ENCODE measurements at places on chromosomes 6 and 20.

- DNase-seq: no peak
These were observed 233.0 kb downstream of the GMPR start for GRCh38 chr6:16471222-16471909.

DNA sequence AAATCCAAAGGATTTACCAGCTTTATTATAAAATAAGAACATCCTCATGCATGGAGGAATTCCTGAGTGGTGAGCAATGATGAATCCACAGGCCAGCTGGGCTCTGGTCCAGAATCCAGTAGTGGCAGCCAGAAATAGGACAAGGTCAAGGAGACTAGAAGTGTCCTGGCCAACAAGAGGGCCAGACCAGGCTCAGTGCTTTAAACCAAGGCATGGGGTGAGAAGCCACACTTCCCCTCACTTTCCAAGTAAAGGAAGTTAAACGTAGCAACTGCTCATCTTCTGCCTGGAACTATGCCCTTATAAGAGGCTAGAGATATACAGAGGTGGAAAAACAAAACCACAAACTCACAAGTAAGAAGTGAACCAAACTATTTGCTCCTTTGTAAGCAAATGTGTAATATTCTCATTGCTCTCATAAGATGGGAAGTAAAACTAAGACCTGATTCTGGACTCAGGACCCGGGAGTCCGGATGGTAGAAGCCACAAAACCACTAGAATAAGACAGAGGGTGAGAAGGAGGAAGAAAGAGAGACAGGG, 253.2 kb downstream of the UST start:
- DNase-seq: no peak

GRCh38 chr6:14488180-14488579, 370.6 kb downstream of the CD83 start:
- no peak for DNase-seq

- DNase-seq: no peak
These were observed 47.1 kb downstream of the SNAI1 start for GRCh38 chr20:50029697-50030461.

DNA sequence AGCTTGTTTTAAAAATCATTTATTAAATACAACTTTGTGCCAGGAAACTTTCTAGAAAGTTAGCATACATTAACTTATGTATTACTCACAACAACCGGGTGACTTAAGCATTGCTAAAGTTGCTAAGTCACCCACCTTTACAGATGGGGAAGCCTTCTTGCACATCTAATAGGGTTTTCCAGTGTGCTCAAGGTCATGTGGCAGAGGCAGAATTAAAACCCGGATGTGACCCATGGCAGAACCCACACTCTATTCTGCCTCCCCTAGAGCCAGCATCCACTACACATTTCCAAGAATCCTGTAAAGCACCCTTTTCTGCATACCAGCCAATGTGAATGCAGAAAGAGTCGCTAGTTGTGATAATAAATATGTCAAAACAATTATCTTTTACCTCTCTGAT, 13.4 kb downstream of the LINC00237 start:
- DNase-seq: no peak

DNA sequence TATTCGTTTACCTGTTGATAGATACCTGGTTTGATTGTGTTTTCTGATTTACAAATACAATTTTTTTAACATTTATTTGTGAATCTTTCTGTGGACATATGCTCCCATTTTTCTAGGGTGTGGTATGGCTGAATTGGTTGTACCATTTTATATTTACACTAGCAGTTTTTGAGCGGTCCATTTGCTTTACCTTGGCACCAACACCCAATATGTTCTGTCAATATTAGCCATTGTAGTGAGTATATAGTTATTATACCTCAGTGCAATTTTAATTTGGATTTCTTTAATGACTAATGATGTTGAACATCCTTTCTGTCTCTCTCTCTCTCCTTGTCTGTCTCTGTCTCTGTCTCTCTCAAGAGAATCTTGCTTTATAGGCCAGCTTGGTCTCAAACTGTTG, 278.5 kb downstream of the CDKAL1 start:
- no peak for DNase-seq

DNA sequence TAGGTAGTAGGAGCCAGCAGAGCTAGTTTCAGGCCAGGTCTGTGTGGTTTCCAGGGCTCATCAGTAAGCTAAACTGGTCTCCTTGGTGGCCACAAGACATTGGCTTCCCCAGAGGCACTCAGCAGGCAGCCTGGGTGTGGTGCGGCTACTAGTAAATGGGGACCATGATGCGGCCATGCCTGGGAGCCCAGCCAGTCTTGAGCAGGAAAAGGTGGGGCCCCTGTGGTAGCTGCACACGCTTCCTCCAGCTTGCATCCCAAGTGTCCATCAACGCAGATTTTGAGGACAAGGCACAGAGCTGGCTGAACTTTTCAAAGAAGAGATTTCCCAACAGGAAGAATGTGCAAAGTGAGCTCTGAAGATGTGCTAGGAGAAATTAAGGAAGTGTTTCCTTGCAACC, 107.4 kb upstream of the NAA20 start:
- DNase-seq: no peak

- no peak for DNase-seq
These were observed 67.2 kb upstream of the RNF146 start for GRCh38 chr6:127199470-127199869.

DNA sequence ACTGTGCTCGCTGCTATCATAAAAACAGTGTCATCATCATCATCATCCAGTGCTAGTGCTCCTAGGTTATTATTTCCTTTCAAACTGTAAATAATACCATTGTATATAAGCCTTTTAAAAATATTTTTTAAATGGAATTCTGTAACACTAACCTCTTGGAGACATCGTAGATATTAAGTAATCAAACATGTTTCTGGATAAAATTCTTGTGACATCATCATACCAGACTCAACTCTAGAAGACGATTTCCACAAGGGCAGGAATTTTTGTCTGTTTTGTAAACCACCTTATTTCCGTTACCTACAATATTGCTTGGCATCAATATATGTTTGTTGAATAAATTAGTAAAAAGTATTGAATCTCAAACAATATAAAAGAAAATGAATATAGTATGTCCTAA, 40.4 kb downstream of the EPB41L2 start:
- DNase-seq: no peak

- no peak for DNase-seq
These were observed 373.3 kb downstream of the CDKAL1 start for GRCh38 chr6:20907486-20908071.

DNA sequence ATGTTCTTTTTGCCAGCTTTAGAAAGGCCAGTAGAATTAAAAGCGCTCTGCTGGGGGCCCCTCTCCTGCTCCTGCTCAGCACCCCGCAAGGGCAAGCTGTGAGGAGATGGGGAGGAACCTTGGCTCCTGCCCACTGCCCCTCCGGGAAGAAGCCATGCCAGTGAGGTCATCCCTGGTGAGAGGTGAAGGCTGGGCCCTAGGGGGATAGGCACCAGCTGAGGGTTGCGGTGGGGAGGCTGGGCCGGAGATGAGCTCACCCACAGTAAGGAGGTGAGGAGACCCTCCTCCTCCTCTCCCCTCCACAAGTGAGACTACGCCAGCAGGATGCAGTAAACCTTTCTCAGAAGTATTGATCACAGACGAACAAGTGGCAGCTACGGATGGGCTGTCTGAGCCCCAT, 32.1 kb downstream of the LRFN2 start:
- DNase-seq: no peak

DNA sequence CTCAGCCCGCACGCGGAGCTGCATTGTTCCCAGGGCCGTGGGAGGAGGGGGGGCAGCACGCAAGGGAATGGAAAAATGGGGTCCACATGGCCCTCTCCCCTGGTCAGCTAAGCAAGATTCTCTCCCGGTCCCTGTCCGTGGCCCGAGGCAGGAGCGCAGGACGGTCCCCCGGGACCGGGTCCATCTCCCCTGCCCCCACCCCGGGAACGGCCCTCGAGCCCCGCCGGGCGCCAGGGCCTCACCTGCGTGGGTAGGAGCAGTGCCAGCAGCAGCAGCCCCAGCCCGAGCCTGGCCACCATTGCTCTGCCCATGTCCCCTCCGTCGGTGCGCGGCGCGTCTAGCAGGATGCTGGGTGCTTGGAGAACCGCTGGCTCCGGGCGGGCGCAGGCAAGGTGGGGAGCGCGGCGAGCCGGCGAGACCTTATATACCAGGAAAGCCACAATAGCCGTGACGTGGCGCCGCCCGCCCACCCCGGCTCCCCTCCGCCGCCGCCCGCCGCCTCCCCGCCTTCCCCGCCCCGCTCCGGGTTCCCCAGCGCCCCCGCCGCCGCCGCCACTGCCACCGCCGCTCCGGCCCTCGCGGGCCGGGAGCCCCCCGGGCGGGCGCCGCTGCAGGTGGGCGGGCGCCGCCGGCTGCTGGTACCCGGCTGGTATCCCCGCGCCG, at the start of gene CD24:
Gene CD24 (minus strand): TSS at position 394 of the 663 bp plus-strand sequence. CDS start 83 bp downstream, at position 311.
- no peak for DNase-seq

DNA sequence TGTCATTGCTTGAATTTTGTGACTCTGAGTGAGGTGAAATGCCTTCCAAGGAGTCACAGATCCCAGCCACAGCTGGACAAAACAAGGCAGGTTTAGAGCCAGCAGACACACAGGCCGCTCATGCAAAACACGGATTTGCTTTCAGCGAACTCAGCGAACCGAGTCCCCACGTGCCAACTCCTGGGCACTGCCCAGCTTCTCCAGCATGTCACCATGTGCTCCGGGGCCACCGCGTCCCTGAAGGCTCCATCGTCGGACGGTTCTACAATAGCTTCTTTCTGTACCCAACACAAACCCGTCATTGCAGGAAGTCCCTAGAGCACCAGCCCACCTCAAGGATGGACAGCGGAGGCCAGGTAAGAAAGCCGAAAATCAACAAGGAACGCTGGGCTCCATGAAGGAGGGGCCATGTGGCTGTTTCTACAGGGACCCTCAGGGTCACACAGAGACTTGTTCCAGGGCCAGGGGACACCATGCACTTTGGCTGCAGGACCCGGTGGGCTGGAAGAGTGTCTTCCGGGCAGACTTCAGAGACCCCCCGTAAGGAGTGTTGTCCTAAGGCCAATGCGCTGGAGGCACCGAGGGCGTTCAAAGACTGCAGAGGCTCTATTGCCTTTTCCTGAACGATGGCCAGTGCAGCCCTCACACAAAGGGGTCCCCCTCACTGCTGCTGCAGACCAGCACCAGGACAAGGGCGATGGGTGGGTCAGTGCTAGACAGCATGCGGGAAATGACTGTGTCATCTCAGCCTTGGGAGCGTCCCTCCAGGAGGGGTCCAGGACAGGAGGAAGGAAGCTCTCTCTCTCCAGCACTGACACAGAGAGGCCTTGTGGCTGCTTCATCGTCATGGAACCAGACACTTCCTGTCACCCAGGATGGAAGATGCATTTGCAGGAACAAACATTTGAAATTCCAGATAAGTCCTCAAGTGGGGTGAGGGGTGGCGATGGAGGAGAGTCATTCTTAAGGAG, 19.8 kb downstream of the DACT2 start:
- no peak for DNase-seq

DNA sequence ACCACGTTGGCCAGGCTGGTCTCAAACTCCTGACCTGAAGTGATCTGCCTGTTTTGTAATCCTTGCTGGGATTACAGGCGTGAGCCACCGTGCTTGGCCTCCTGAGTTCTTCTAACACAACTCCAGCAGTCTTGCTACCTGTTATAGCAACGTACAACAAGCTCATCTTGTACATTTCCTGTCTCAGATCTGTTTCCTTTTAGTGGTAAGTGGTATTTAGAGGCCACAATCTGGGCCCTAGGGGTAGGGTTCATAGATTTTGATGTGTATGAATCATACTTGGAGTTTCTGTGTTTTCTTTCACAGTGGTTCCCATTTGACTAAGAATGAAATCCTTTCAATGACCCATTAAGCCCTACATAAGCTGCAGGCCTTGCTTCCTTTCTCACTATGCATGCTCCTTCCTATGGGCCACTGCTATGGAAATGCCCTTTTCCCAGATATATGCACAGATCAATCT, 27.1 kb upstream of the SYNCRIP start:
- DNase-seq: peak; percentile 47

DNA sequence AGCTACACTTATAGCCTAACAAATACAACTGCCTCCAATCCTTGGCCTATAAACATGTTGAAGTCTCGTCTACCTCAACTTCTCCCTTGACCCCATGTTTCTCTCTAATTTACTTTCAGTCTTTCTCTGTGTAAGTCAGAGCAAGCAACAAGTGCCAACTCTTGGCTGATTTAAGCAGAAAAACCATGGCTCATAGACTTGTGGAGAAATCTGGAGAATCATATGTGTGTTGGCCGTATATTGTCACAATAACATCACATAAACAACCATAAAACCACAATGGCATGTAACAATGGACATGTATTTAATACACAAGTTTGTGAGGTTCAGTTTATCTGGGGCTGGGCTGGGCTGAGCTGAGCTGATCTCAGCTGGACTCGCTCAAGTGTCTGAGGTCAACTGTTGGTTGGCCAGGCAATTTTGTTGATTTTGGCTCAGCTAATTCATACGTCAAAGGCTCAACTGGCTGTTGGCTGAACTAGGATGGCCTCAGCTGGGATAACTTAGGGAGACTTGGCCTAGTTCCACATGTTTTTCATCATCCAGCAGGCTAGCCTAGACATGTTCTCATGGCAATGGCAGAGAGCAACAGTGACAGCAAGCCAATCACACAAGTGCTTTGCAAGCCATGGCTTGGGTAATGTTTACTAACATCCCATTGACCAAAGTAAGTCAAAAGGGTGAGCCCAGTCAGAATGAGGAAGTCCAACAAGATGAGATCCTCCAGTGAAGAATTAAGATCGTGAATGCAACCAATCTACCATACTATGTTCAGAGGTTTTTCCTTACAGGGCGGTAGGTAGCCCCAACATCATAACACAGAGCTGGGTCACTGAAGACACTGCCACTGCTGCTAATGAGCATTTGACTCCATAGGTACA, 12.9 kb upstream of the TBC1D22B start:
- DNase-seq: no peak

GRCh38 chr6:22779062-22779461, 209.7 kb downstream of the HDGFL1 start:
- DNase-seq: no peak

GRCh38 chr6:44477293-44477894, 89.9 kb downstream of the CDC5L start:
- DNase-seq: no peak

DNA sequence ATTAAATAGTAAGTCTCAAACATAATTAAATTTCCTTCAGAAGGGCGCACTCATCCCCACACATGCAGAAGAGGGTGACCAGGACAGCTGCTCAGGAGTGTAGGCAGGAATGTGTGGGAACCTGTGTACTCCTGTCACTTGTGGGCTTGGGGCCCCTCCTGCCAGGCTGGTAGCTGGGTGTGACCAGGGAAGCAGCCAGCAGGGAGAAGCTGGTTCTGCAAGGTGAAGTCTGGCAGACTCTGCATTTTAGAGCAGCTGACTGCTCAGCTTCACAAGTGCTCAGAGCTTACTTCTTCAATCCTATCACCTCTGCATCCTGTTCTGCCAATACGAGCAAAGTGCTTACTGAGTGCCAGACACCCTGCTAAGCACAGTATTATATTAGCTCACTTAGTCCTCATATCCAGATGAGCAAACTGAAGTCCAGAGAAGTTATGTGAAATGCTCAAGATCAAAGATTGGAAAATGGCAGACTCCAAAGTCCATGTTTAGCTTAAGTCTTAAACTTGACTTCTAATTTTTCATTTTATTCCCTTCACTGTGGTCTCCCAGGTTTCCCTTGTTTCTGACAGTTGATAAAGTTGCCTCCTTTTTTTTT, 27.9 kb downstream of the ELMO2 start:
- DNase-seq: no peak
